Stimulated activated CD4-positive, alpha-beta T cell treated with anti-CD3 and anti-CD28 coated beads, TNF-alpha, amount 100 ng/mL, for 24 hours (primary cell): ENCODE measurements at places on chromosomes 12 and 14.

GRCh38 chr12:12445165-12445881 lies 88.4 kb downstream of the BORCS5 start:
- DNase-seq = no peak

DNA sequence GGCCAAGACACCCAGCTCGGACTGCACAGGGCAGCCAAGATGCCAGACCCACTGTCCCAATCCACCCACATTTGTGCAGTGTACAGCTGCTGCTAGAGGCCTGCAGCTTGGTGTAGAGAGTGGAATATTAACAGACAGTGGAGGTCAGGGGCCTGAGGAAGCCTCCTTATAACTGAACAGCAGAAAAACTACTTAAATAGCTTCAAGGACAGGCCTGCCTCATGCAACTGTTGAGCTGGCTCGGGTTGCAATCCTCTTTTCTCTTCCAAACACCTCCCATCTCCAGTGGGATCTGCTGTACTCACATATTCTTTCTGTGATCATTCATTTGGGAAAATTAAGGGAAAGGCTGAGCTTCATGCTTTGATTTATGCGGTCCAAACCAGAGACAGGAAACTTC lies 1043.2 kb upstream of the TMEM132C start:
- no peak for DNase-seq

DNA sequence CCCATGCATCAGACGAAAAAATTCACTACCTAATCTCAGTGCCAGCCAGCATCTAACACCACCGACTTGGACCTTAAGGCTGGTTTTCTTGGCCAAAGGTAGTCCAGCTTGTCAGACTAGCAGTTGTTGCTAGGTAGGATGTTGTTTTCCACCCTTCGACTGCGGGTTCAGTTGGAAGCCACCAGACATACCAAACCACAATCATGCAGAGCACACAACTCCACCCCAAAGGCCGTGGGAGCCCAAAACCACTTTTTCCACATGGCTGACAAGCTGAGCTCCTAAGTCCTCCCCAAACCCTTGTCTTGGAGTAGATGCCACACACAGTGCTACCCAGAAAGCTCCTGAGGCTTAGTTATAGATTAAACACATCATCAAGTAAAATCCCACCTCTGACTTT lies 46.8 kb downstream of the LRIG3 start:
- no peak for DNase-seq

- no peak for DNase-seq
Observed at GRCh38 chr12:59637692-59638070, 41.9 kb downstream of the SLC16A7 start.

DNA sequence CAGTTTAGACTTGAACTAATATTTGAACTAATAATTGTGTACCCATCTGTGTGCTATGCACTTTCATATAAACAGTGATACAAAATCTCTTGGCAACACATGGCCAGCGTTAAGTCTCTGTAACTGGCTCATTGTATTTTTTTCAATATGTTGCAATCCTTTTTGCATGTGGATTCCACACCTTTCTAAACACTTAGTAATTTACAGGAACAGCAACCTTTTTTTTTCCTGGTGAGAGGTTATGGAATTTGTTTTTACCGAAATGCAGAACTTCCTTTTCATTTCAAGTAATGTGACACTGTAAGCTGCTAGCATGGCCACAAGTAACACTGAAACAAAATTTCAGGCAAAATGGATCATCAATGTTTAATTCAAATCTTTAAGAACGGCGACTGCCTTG lies 45.4 kb upstream of the EPS8 start:
- DNase-seq = no peak

- DNase-seq = no peak
Observed at GRCh38 chr12:77514511-77514910, 316.2 kb upstream of the NAV3 start.

GRCh38 chr12:104345234-104346066 lies 41.9 kb downstream of the EID3 start:
- no peak for DNase-seq

- DNase-seq = no peak
Observed at GRCh38 chr12:56874821-56875220, 59.4 kb downstream of the SDR9C7 start.

GRCh38 chr12:109648521-109648920 lies 65.1 kb upstream of the FAM222A start:
- DNase-seq = no peak

DNA sequence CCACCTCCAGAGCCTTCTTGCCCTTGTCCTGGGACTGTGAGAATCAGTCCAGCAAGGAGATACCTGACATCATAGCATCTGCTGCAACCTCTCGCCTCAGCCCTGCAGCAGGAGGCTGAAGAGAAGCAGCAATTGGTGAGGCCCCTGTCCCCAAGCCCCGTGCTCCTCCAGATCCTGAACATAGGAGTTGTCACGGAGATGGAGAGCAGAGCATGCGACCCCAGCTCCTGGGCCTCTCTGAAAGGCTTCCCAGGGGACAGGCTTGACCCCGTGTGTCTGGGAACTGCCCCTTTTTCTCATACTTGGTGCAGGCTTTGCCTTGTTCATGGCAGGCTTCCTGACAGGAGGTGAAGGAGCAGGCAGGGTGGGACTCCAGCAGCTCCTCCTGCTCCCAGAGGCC lies 127.7 kb upstream of the PZP start:
- no peak for DNase-seq

GRCh38 chr14:34262127-34262910 lies 199.7 kb downstream of the SPTSSA start:
- DNase-seq = no peak

DNA sequence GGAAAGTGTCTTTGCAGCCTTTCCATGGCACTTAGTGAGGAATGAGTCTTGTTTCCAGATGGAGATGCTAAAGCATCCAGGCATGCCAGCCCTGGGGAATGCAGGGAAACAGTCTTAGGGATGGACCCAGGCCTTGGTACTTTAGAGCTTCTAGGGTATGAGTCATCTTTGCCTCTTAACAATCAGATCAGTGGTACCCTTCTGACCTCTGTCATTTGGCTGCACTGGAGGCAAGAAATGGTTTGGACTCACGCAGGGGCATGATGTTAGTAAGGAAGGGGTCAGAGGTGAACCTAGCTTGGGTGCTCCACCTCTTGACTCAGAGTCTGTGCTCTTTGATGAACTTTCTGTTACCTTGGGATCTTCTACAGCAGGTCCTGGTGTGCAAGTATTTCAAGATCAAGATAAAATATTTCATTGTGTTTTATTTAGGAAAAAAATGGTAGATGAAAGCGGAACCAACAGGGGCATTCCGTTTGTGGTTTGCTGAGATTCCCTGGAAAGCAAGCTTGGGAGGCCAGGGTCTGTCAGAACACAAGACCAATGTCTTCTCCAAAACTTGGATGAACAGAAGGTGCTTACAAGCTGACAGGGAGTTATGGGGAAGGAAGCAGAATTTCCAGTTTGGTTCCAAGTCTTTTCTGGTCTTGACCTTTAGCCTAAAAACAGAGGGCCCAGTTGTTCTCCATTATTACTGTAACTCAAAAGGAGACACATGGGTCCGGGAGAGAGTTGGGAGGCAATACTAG lies 216.2 kb downstream of the ZFP36L1 start:
- DNase-seq = no peak

DNA sequence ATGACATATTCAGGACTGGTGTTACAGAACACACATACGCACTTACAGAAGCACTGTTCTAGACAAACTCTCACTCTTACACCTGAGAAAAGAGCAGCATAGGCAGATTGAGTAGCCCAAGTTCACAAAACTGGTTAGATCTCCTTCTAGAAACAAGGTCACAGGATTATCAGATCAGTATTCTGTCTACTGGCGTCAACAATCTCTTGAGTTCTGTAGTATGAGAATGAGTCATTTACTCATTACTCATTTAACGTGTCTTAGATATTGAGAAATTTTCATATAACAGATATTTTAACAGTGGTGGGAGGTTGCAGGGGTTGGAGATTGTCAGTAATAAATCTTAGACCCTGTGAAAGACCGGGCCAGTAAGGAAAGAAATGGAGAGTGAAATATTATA lies 2.8 kb upstream of the TSPAN8 start:
- DNase-seq = no peak

DNA sequence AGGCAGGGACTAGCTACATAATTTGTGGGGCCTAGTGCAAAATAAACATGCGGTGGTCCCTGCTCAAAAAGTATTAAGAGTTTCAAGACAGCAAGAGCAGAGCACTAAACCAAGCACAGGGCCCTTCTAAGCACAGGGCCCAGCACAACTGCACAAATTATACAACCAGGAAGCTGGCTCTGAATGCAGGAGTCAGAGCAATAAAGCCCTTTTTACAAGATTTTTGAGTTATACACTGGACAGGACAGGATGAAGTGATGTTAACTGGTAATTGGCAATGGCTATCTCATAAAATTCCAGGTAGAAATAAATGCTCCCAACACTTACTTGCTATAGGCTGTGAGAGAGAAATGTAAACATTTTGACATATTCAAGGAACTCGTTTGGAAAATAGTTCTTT lies 86.2 kb upstream of the GPHB5 start:
- no peak for DNase-seq

GRCh38 chr14:80615831-80616230 lies 325.7 kb downstream of the CEP128 start:
- DNase-seq = no peak

- no peak for DNase-seq
Observed at GRCh38 chr12:77521508-77522115, 309.1 kb upstream of the NAV3 start.

GRCh38 chr12:9980126-9980525 lies 8.9 kb downstream of the CLEC12A start:
- no peak for DNase-seq

DNA sequence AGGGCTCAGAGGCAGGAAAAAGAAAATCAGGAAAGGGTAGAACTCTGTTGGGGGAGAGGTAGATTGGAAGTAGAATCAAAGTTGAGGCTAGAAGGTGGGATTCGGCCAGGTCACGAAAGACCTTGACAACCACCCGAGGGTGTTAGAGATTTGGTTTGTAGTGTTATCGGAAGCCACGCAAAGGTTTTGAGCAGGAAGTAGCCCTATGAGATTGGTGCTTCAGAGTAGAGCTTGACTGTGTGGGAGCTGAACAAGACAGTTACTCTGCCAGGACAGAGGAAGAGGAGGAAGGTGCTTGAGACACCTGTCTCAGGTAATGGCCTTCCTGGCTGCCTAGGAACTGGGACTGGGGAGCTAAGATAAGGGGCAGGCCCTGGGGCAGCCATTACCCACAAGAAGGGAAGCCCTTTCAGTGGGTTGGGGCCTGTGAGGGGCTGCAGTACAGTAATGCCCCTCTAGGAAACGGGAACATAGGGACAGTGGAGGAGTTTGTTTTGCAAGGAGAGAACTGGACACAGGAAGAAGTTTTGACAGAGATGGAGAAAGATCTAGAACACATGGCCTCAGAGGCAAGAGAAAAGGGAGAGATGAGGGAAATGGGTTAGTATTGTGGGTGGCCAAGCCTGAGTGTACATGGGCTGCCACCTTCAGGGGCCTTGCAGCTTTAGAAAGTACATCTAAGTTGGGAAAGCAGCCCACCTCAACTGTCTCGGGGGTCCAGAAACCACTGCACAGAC lies 73.5 kb downstream of the RIN3 start:
- DNase-seq = no peak

DNA sequence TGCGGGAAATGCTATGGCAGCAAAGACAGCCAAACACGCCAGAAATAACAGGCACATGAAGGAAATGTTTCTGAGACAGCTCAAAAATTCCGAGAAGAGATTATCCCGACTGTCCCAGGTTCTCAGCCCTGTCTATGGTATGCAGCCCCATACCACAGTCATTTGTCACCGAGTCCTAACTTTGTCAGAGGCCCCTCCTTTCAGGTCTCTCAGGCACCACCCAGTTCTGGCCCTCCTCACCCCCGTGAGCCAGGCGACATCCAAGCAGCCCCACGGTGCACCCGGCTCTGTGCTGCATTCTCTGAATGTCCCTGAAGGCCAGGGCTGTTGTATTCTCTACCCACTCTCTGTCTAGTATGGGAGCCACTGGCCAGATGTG lies 24.0 kb downstream of the SSH1 start:
- DNase-seq = no peak

- no peak for DNase-seq
Observed at GRCh38 chr14:98168211-98168985, 1103.6 kb downstream of the BCL11B start.

DNA sequence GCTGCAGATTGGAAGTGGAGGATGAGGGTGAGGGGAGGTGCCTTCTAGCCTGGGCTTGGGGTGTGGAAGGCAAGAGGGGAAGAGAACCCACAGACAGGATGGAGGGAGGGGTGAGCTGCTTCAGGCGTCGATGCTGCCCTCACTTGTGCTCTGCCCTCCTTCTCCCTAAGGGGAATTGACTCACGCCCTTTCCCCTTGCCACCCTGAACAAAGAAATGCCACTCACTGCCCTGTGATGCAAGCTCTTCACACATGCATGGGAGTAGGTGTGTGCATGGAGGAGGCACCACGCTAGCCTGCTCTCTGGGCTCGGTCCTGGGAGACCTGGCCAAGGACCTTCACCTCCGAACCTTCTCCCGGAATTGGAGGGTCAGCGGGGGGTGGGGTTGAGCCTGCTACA lies 35.7 kb upstream of the PRMT8 start:
- DNase-seq = no peak

DNA sequence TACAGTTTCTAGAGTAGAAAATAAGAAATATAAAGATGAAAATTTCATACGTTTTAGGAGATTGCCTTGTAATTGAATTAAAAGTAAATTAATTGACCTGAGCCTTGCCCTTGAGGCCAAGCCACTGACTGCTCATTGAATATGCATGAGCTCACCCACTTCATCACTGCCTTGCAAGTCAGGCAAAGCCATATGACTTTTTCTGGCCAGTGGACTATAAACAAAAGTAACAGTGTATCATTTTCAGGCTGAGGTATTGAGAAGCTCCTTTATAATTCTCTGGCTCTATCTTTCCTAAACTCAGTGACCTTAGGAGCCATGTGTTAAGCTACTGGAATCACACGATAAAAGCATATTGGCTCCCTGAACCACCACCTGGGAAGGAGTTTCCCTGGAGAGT lies 369.3 kb downstream of the NUAK1 start:
- DNase-seq = no peak

- no peak for DNase-seq
Observed at GRCh38 chr14:63231766-63232165, 27.5 kb downstream of the RHOJ start.

GRCh38 chr14:92122761-92123160 lies 992 bp downstream of the CPSF2 start:
- DNase-seq = no peak

DNA sequence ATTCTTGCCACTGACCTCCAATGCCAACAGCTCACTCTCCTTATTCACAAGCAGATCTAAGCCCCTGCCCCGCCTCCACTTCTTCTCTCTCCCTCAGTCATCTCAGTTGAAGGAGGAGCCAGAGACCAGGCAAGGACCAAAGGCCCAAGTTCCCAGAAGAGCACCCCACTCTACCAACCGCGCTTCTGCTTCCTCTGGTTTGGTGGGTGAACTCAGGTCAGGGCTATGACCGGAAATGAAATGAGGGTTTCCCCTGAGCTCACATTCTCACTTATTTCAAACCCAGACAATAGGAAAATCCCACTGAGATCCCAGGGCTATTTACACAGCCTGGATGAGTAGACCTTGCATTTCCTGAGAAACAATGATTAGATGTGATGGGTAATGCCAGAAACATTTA lies 9.9 kb downstream of the DPF3 start:
- DNase-seq = no peak

- DNase-seq = no peak
Observed at GRCh38 chr12:96274331-96274730, 80.2 kb downstream of the ELK3 start.
